ENCODE measurements at places on chromosomes 12 and 14. TPM values are rescaled to one million over a fixed set of nuclear protein-coding genes. Genes with fewer than 3 reads are reported as not detected.

DNA sequence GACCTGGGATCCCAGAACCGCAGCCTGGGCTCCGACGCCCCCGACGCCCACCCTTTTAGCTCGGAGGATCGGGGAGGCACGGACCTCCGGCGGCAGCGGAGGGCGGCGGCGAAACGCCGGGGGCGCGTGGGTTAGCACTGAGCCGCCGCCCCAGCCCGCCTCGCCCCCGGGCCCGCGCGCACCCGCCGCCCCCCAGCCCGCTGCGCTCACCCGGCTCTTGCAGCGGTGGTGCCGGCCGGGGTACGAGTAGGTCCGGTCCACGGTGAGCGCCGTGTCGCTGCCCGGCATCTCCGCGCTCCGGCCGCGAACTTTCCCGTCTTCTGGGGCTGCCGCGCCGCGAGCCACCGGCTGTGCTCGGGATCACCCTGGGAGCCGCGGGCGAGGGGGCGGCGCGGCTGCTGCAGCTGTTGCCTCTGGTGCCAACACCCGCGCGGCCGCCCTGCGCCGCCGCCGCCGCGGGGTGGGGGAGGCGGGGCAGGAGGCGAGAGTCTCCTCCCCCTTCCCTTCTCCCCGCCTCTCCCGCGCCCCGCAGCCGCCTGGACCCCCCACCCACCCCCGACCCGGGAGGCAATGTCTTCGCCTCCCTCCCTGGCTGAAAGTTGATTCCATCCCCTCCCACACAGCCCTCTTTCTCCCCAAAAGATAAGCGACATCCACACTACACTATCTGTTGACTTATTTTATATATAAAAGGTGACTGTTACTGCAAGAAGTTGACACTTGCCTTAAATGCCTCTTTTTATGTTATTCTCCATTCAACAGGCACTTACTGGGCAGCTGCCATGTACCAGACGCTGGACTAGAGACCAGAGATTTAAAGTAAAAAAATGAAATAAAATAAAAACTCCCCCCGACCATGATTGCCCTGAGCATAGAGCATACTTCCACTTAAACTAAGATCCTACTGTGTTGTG, at the start of gene TMCC3:
Gene TMCC3, minus strand, starts transcription at position 415 of the 914 bp plus-strand sequence. Its CDS starts 127 bp downstream, at position 288.
- no peaks in the 10 kb centered on the region for H3K36me3 ChIP-seq
- peaks cover 9% of the 10 kb centered on the region for H3K4me1 ChIP-seq
- no peak within 1 kb of the TSS for H3K27ac ChIP-seq
- DNase-seq, result peak; percentile 48

The ADCY4 gene
- 4.4 TPM for total RNA-seq

The PSMB5 gene
- total RNA-seq, result 49.0 TPM

GRCh38 chr14:31476131-31476866, 11.5 kb downstream of the GPR33 start:
- peaks cover 6% of the 10 kb centered on the region for H3K27me3 ChIP-seq
- H3K36me3 ChIP-seq, result no peaks in the 10 kb centered on the region
- no peak overlapping the region for H3K27ac ChIP-seq

DNA sequence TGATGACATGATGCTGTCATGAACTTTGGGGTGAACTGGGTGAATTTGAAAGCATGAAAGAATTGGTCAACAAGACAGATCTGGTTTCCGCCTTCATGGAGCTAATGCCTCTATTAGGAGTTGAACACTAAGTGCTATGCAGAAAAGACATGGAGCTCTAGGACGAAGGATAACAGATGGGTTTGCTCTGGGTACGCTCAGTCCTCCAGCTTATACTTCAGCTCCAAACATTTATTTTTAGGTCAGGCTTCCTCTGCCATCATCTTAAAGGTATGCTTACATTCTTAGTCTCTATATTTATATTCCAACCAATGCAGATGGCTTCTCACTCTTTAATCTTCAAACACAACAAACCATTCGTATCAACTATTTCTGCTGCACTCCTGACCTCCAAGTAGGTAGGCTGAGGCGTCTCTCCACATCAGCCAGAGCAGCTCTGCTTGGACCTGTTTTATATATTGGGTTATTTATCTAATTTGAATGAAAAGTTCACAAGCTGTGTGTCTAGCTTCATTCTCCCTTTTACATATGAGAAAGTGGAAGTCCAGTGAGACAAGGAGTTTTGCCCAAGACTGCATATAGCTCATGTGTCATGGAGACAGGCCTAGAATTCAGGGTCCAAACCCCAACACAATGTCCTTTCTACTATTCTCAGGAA, 226.3 kb downstream of the SPTSSA start:
- DNase-seq, result no peak
- no peaks in the 10 kb centered on the region for H3K36me3 ChIP-seq
- H3K27me3 ChIP-seq, result peaks cover 11% of the 10 kb centered on the region

The PYGL gene
- 0.72 TPM for total RNA-seq

- H3K27ac ChIP-seq, result no peak overlapping the region
- H3K36me3 ChIP-seq, result no peaks in the 10 kb centered on the region
- H3K4me3 ChIP-seq, result no peak overlapping the region
- no peaks in the 10 kb centered on the region for H3K27me3 ChIP-seq
- no peaks in the 10 kb centered on the region for H3K4me1 ChIP-seq
Measured at GRCh38 chr12:84551373-84551772, 361.2 kb downstream of the SLC6A15 start.

DNA sequence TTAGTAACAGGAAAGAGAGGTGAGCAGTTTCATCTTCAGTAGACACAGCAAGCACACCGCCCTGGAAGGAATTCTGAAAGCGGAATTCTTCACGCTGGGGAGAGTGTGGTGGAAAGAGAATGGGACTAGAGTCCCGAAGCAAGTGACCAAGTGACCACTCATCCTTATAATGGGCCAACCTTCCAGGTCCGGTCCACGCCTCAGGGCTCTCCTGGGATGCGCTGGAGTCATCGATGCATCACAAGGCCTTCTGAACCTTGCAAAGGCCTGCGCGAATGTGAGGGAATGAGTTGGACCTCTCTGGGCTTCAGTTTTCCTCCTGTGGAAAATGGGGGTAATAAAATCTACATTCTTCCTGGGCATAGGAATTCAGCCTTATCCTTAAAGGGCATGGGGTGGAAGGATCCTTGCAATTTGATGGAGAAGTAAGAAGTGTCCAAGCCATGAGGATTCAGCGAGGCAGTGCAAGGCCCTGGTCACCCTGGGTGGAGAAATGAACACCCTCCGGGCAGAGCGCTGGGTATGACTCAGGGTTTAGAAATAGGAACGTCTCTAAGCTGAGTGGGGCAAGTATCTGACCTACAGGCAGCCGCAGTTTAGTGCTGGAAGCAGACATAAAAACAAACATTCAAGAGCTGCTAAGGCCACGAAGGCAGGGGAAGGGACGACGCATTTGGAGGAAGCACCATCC, 97.7 kb downstream of the SETD3 start:
- no peak overlapping the region for H3K4me3 ChIP-seq
- DNase-seq, result no peak
- H3K27me3 ChIP-seq, result peaks cover 25% of the 10 kb centered on the region
- no peak overlapping the region for H3K27ac ChIP-seq
- peaks cover 5% of the 10 kb centered on the region for H3K4me1 ChIP-seq

DNA sequence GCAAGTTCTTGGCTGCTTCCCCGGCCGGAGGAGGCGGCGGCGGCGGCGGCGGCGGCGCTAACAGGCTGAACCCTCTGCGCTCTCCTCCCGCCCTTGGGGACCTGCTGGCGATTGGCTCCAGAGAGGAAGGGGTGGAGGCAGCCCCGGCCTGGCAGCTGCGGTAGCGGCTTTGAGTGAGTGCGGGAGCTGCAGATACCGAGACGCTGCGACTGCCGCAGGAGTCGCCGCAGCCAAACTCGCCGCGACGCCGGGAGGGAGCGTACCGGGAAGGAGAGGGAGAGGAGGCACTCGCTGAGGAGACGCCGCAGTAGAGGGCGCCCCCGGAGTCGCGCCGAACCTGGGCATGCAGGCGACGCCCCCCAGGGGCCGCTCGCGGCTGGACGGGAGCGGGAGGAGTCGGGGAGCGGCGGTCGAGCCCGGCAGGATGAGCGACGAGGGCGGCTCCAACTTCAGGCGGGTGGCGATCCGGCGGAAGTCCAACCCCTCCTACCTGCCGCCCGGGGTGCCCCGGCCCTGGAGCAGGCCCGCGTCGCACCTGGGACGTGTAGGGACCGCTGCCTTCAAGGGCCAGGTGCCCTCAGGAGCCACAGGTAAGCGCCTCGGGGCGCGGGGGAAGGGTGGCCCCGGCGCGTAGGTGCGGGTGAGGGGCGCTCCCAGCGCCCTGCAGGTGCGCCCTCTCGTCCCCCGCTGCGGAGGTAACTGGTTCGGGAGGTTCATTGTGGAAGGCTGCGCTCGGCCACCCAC, at the start of gene FGD4:
Gene FGD4, plus strand, starts transcription at position 189 of the 744 bp plus-strand sequence.
- no peaks in the 10 kb centered on the region for H3K36me3 ChIP-seq
- DNase-seq, result peak; percentile 78
- peak within 1 kb of the TSS; percentile 81 for H3K27ac ChIP-seq
- H3K4me1 ChIP-seq, result peaks cover 10% of the 10 kb centered on the region

DNA sequence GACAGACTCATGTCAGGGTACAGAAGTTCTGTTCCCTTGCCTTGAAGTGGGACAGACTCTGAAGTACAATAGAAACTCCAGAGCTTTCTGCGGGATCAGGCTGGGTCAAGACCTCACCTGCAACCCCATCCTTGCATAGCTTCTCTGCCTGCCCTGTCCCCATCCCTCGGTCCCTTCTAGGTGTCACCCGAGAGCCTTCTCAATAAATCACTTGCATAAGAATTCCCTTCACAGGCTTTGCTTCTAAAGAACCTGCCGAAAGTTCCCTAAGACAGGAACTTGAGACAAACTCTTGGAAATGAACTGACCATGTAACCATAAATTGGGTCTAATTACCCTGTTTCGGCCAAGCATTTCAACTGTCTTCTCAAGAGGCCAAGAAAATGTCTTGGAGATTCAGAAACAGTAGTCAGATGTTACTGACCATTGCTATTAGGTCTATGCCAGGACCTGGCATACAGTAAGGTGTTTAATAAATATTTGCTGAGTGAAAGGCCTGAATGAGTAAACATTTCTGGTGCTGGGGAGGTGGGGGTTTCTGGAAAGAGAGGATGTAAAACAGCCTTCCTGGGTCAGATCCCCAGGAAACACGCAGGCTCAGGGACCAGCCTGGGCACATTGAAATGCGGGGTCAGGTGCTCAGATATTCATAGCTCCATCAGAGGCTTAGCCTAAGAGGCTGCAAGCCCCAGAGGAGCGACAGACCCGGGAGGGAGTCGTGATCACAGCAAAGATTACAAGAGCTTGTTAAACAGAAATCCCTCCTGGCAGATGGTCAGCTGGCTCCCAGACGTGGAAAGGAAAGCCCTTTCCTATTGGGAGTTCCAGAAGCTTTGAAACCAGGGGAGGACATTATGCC, 226.2 kb upstream of the LHX5 start:
- peaks cover 8% of the 10 kb centered on the region for H3K27me3 ChIP-seq
- H3K4me1 ChIP-seq, result no peaks in the 10 kb centered on the region
- no peak overlapping the region for H3K4me3 ChIP-seq

DNA sequence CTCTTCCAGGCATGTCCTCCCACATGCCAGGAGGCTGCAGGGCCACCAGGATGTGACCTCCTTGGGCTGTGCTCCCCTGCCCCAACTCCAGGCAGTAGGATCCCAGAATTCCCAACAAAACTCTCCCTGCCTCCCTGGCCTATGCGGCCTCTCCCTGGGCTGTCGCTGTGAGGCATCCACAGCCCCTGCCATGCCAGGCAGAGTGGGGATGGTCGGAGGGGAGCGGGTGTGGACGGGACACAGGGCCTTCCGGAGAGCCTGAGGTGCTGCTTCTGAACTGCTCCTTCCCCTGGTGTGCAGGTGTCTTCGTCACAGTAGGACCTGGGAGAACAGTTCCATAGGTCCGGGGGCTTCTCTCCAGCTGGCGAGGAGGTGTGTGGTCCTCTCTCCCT, 18.3 kb downstream of the GPR132 start:
- DNase-seq, result no peak
- H3K4me3 ChIP-seq, result no peak overlapping the region
- H3K27ac ChIP-seq, result no peak overlapping the region
- peaks cover 14% of the 10 kb centered on the region for H3K4me1 ChIP-seq
- H3K27me3 ChIP-seq, result peaks cover 5% of the 10 kb centered on the region

The IL22 gene
- total RNA-seq, result not detected

The KRT77 gene
- not detected for total RNA-seq

GRCh38 chr12:52600941-52601481, at the start of gene KRT72:
Gene KRT72 (minus strand): TSS chr12:52601463. CDS start chr12:52601452, 11 bp downstream.
- H3K27ac ChIP-seq, result no peak within 1 kb of the TSS
- H3K4me1 ChIP-seq, result peaks cover 24% of the 10 kb centered on the region
- no peak for DNase-seq
- peaks cover 18% of the 10 kb centered on the region for H3K27me3 ChIP-seq
- H3K4me3 ChIP-seq, result no peak within 1 kb of the TSS

DNA sequence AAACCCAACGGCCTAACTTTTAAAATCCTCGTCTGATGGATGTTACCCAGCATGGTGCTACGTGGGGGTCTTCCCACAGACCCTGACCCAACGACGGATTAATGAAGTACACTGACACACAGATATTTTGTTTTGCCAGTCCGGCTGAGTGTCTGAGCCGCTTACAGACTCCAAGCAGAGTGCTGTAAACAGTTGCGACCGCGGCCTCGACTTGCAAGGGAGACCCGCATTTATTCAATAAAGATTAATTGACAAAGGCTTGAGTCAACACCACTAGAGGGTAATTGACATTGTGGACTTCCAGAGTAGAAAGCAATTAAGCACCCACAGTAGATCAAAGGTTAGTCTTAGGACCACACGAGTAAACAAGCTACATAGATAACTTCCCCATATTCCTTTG, 1042.4 kb downstream of the AACS start:
- no peaks in the 10 kb centered on the region for H3K36me3 ChIP-seq
- no peaks in the 10 kb centered on the region for H3K4me1 ChIP-seq
- H3K4me3 ChIP-seq, result no peak overlapping the region
- DNase-seq, result no peak

GRCh38 chr12:105365231-105365630, 34.7 kb downstream of the C12orf75 start:
- H3K4me3 ChIP-seq, result no peak overlapping the region
- H3K36me3 ChIP-seq, result peaks cover 37% of the 10 kb centered on the region
- H3K27ac ChIP-seq, result no peak overlapping the region
- H3K27me3 ChIP-seq, result no peaks in the 10 kb centered on the region

- no peaks in the 10 kb centered on the region for H3K4me1 ChIP-seq
- peaks cover 8% of the 10 kb centered on the region for H3K36me3 ChIP-seq
- no peak overlapping the region for H3K27ac ChIP-seq
- H3K27me3 ChIP-seq, result no peaks in the 10 kb centered on the region
- no peak overlapping the region for H3K4me3 ChIP-seq
- DNase-seq, result no peak
Measured at GRCh38 chr12:131939007-131939406, 9.9 kb downstream of the PUS1 start.

- H3K4me1 ChIP-seq, result no peaks in the 10 kb centered on the region
- H3K27me3 ChIP-seq, result peaks cover 10% of the 10 kb centered on the region
- H3K36me3 ChIP-seq, result no peaks in the 10 kb centered on the region
- DNase-seq, result no peak
- no peak overlapping the region for H3K27ac ChIP-seq
Measured at GRCh38 chr12:80142640-80143039, 43.3 kb downstream of the OTOGL start.

The CLEC1B gene
- not detected for total RNA-seq

The ISCA2 gene
- 31.2 TPM for total RNA-seq

The FSCB gene
- total RNA-seq, result not detected

The PLEKHH1 gene
- total RNA-seq, result 1.0 TPM

- no peaks in the 10 kb centered on the region for H3K4me1 ChIP-seq
- H3K36me3 ChIP-seq, result no peaks in the 10 kb centered on the region
- H3K27ac ChIP-seq, result no peak overlapping the region
- no peaks in the 10 kb centered on the region for H3K27me3 ChIP-seq
Measured at GRCh38 chr12:71183018-71183417, 25.2 kb upstream of the TSPAN8 start.

- peaks cover 9% of the 10 kb centered on the region for H3K36me3 ChIP-seq
- H3K27me3 ChIP-seq, result peaks cover 4% of the 10 kb centered on the region
- no peak overlapping the region for H3K4me3 ChIP-seq
Measured at GRCh38 chr14:89920056-89920455, 34.5 kb downstream of the EFCAB11 start.

The SERPINA3 gene
- total RNA-seq, result not detected

- H3K36me3 ChIP-seq, result peaks cover 16% of the 10 kb centered on the region
- H3K4me3 ChIP-seq, result peak overlapping the region; percentile 7
- H3K27ac ChIP-seq, result no peak overlapping the region
- DNase-seq, result no peak
Measured at GRCh38 chr12:89663577-89664357, 44.9 kb downstream of the ATP2B1 start.

The LIN7A gene
- total RNA-seq, result not detected

All from activated naive CD8-positive, alpha-beta T cell treated with anti-CD3 and anti-CD28 coated beads, Interleukin-2, amount 10 ng/mL, durations not matched to agents 7 days and 5 days (primary cell).